ENCODE measurements at places on chromosomes 2 and 18.

GRCh38 chr2:173572848-173573247, 218.2 kb downstream of the CDCA7 start:
- no peak for DNase-seq

DNA sequence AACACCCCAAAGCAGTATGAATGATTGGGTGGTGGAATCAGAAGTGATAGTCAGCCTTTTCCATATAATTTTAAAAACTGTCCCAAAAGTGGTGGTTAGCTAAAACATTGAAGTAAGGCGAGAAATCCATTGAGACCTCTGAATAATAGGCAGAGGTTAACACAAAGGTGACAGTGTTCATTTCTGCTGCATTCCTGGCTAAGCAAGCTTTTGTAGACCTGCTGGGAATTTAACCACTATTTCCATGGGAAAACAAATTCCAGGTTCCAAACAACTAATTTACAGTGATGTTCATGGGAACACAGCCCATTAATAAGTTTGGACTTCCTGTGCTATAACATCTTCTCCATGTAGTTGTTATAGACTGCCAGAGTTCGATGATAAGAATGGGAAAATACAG, 6.3 kb upstream of the INO80D start:
- no peak for DNase-seq

- DNase-seq, result no peak
These were observed 32.5 kb downstream of the DARS1 start for GRCh38 chr2:135952891-135953290.

DNA sequence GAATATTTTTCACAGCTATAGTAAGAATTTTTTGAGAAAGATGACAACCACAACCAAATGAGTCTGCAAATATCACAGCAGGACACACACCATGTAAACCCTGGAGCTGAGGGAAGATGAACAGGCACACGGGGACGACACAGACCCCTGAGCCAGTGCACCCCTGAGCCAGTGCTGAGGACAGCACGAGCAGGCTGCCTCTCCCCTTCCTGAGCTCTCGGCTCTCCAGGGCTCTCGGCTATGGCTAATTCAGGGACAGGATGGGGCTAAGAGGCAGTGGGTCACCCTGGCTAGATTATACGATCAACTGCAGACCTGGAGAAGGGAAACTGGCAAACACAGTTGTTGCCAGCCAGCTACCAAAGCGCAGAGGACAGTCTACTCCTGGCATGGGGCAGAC, 41.4 kb downstream of the TGFBRAP1 start:
- DNase-seq, result no peak

DNA sequence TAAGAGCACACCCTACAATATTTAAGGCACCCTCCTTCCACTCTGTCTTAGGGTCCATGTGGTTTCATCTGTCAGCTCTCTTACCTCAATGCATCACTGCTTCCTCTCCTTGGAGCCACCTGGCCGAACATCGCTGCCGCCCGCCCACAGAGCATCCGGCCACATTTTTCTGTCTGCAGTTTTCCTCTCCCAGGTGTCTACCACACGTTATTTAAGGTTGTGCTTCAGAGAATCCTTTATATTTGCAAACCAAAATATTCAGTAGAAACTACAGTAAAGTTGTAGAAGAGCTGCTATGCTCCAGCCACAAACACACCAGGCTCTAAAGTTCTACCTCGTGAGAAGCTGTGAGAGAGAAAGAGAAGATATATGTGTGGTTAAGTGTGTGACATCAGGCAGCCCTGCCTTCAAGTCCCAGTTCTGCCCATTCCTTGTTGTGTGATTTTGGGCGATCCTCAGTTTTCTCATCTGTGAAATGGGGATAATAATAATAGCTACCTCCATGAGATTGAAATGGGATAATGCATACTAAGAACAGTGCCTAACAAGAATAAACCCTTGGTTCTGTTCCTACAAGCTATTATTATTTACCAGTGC, 4.9 kb upstream of the STK17B start:
- peak; percentile 74 for DNase-seq

DNA sequence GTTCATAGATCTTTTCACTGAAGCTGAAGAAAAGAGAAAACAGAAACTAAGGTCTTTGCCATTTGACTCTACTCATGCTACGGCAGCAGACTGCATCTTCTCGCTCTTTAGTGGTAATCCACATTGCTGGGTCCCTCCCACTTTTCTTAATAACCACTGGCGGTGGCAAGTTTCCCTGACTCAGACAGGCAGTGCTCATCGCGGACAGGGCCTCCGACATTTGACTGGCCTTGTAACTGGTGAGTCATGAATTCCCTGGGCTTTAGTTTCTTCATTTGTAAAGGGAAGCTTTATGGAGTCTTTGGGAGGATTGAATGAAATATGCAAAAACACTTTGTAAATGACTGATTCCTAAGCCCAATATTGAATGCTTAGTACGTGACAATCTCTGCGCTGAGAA, 238.2 kb upstream of the RBBP8 start:
- DNase-seq, result no peak

GRCh38 chr2:156046900-156047299, 285.6 kb downstream of the NR4A2 start:
- no peak for DNase-seq

DNA sequence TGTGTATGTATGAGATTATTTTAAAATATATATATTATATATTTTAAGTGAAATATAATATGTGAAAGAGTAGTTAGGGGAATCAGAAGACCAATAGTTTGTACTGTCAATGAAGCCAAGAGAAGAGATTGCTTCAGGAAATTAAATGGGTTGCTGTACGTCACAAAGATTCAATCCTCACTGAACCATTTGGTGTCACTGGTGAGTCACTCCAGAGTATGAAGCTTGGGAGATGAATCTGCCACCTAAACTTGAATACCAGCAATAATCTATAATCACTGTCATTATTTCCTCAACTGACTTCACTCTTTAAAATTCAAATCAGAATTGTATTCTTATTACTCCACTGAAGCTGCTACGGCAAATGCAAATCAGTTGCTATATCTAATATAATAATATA, 41.9 kb upstream of the SCN9A start:
- DNase-seq, result no peak

GRCh38 chr18:22579271-22579670, 161.6 kb upstream of the CTAGE1 start:
- DNase-seq, result no peak

DNA sequence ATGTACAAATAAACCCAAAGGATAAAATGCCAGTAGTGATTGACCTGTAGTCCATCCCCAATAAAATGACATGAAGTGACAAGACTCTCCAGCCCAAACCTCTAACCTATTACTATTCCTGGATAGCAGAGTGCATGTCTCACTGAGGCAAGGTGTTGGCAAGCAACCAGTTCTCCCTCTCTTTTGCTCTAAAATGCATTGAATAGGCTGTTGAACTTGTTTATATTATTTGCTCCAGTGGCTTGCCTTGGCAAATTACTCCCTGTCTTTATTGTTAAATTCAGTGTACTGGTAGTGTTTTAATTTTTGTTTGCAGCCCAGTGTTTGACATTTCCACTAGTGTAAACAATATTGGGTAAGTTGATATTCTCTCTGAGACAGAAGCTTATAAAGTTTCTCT, 70.5 kb downstream of the CSRNP3 start:
- DNase-seq, result no peak

DNA sequence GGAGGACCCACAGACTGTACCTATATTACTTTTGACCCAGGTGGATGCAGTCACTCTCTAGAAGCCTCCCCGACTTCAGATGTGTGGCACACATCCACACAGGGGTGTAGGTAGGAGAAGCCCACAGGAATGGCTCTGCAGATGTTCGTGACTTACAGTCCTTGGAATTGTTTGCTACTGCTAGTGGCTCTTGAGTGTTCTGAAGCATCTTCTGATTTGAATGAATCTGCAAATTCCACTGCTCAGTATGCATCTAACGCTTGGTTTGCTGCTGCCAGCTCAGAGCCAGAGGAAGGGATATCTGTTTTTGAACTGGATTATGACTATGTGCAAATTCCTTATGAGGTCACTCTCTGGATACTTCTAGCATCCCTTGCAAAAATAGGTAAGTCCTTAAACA, 605 bp downstream of the SLC9A4 start:
- DNase-seq, result no peak

DNA sequence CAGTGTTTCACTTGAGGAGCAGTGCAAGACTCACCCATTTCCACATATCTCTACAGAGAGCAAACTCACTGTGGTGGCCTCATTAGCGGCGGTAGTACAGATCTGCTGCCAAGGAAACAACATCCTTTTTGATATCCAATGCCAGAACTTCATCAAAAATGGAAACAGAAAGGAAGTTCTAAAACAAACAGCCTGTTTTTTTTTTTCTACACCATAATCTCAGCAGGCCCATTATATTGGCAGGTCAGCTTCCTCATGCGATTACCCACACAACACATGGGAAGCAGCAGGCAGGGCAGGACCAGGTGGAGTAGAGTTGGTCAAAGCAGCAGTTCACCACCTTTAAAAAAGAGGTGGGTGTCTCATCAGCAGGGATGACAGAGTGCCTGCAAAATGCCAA, 678.9 kb upstream of the CELF4 start:
- DNase-seq, result no peak

- DNase-seq, result no peak
These were observed 336.9 kb downstream of the BCL11A start for GRCh38 chr2:60216452-60216995.

- no peak for DNase-seq
These were observed 63.4 kb downstream of the PMAIP1 start for GRCh38 chr18:59963229-59963628.

DNA sequence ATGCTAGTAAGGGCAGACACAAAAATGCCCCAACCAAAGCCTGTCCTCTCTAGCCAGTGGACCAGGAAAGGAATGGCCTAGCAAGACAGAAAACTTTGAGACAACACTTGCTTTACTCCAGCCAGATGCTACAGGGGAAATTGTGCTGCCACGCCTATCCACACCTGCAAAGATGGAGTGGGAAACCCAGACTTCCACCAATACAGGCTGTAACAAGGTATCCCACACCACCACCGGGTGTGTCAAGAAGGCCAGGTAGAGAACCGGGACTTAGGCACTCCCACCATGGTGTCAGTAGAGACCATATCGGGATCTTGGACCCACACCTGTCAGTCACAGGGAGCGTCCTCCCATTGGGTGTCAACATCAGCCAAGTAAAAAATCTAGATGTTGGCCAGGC, 16.2 kb upstream of the ESPNL start:
- DNase-seq, result no peak

GRCh38 chr2:199760574-199760973, 90.4 kb downstream of the FTCDNL1 start:
- DNase-seq, result no peak

DNA sequence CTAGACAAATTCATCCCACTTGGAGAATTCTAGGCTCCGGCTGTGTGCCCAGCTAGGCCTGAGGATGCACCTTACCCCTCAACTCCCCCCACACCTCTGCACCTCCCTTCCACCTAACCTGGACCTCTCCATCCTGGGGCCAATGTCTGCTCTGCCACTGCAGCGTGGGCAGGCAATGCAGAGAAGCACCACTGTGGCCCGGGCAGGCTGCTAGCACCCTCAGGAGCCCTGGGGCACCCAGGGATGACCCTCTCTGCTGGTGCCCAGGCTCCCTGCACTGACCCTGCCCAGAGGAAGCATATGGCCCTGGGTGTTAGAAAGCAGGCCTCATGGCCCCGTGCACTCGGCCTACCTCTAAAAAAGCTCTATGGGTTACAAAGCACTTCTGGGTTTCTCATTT, 49.6 kb downstream of the ADCY3 start:
- no peak for DNase-seq

DNA sequence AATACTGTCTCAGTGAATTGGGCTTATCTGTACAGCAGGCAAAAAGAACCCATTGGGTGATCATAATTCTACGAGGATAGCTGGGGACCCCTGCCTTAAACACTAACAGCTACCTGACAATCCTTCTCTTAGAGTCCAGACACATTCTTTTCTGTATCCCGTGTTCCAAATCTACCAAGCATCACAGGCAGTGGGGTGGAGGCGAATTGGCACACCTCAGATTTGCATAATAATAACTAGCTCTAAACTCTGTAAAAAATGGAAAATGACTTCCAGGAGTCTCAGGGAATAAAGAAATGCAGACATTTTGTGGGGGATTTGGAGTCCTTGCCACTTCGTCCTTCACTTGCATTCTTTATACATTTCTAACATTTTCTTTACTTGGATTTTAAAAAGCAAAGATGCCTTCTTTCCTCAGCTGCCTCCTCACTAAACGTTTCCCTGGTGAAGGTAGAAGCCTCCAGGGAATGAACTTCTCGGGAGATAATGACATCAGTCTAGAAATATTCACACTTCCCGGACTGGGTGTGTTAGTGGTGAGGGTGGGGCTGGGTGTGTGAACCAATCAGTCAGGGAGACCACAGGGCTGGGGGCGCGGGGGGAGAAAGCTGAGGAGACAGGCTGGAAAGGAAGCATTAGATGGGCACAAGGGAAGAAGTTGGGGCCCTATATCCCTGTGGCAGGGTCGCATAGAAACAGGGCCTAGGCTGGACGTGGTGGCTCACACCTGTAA, 59.1 kb upstream of the BOD1L2 start:
- no peak for DNase-seq

Measured in stimulated activated CD8-positive, alpha-beta memory T cell treated with anti-CD3 and anti-CD28 coated beads, Interleukin-4, amount 100 ng/mL, for 1 hour (primary cell).